ENCODE measurements at places on chromosomes 1 and 21. TPM values are rescaled to one million over a fixed set of nuclear protein-coding genes. Genes with fewer than 3 reads are reported as not detected.

DNA sequence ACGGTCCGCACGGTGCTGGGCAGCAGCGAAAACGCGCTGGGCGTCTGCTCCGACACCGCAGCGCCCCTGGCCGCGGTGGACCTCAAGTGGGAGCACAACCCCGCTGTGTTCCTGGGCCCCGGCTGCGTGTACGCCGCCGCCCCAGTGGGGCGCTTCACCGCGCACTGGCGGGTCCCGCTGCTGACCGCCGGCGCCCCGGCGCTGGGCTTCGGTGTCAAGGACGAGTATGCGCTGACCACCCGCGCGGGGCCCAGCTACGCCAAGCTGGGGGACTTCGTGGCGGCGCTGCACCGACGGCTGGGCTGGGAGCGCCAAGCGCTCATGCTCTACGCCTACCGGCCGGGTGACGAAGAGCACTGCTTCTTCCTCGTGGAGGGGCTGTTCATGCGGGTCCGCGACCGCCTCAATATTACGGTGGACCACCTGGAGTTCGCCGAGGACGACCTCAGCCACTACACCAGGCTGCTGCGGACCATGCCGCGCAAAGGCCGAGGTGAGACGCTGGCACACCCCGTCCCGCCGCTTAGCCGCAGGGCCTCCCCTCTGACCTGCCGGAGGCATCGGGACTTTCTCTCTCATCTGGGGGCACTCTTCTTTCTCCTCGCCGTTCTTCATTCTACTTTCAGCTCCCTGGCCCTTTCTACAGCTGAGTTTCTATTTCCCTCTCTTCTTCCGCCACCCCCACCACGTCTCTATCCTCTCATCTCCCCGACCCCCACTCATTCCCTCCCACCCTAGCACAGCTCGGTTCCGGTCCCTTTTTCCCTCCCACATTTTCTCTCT lies 1.0 kb downstream of the NPR1 start:
- DNase-seq: no peak

KCNE2 gene
- total RNA-seq: not detected

DNA sequence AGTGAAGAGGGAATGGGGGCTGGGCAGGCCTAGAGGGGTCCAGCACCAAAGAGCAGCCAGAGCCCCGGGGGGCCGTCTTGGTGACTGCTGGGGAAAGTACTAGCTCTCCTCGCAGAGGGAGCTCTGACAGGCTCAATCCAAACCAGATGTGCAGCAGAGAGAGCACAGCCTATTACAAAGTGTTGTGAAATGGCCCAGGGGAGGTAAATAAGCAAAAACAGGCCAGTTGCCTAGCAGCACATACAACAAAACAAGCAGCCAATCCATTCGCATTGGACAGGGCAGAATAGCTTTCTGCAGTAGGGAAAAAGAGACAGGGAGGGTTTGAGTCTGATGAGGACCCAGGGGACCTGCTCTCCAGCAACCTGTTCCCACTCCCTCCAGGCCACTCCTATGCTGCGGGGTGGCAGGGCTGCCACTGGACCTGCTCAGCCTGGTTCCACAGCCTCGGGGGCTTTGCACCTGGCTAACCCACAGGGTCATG lies 239.6 kb upstream of the FGGY start:
- peak; percentile 88 for DNase-seq

GRCh38 chr1:45260244-45260643 lies 53.8 kb upstream of the ZSWIM5 start:
- no peak for DNase-seq

DNA sequence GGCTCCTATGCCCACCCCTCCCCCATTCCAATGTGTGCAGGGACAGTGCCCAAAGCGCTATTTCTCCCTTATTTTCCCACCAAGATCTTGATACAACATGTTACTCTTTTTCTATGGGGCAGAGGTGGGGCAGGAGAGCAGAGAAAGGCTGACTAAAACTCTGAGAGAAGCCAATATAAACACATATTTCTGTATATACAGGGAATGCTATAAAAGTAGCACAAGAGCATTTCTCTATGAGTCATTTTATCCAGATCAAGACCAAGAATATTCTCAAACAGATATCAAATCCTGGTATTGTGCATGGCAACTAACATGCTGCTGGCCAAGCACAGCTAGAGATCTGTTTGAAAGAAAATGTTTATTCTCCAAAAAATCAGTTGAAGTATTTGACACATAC lies 7.3 kb downstream of the WDR26 start:
- no peak for DNase-seq

SLC45A1 gene
- total RNA-seq: 1.6 TPM

DNA sequence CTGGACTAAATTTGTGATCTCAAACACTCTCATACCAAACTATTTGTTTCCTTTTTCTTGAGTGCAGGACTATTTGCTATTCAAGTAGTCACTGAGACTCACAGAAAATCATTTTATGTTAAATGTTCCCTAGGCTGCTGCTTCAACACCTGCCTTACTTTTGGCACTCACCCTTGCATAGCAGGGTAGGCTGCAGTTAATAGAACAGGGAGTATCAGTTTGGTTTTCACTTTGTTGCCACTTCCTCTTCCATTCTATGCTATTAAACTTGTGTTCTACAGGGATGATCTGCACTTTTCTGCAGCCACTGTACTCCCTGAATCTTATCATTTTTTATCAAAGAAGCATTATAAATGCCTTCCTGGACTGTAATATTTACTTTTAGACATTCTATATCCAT lies 148.7 kb upstream of the PRMT6 start:
- DNase-seq: no peak

SDHC gene
- 29.4 TPM for total RNA-seq

NBPF10 gene
- total RNA-seq: 4.7 TPM

GRCh38 chr1:77680173-77680572 lies 2.3 kb downstream of the ZZZ3 start:
- no peak for DNase-seq

KCNJ15 gene
- total RNA-seq: 11.4 TPM

GRCh38 chr1:94926126-94926914 lies 590 bp downstream of the CNN3 start:
- DNase-seq: no peak

MNDA gene
- 9.0 TPM for total RNA-seq

Data from urinary bladder (tissue), 4 donors.